ENCODE measurements at places on chromosomes 6 and 20.

DNA sequence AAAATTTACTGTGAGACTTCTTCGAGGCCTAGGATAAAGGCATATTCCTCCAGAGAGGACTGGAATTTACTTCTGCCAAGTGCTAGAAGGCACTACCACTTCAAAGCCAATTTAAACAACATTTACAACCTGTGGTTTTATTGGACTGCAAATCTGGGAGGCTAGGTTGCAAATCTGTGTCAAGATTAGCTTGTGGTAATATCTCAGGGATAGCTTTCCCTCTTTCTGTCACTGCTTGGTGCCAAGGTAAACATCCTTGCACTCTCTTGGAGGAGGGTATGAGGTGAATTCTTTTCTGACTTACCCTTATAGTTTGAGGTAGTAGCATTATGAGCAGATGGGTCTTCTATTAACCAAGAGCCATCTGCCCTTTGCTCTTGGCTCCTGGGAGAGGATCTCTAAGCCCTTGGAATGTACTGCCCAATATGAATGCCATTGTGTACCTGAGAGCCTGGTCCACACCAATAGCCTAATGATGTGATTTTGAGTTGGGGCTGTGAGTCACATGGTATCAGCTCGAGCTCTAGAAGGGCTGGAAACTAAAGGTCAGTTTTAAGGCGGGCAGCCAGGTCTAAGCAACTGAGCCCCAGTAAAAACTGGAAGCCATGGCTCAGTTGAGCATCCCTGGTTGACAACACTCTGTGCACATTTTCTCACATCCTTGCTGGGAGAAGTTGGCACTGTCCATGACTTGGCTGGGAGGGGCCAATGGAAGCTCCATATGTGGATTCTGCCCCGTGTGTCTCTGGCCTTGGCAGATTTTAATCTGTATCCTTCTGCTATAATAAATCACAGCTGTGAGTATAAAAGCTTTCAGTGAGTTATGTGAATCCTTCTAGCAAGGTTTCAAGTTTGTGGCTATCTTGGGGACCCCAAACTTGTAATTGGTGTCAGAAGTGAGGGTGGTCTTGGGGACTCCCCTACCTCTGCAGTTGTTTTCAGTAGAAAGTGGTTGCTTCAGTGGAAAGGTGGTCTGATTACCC, 188.1 kb downstream of the UBE3D start:
- H3K27me3 ChIP-seq = no peaks in the 10 kb centered on the region
- H3K4me1 ChIP-seq = no peaks in the 10 kb centered on the region
- no peak overlapping the region for H3K4me3 ChIP-seq
- no peaks in the 10 kb centered on the region for H3K36me3 ChIP-seq

- H3K4me3 ChIP-seq = no peak overlapping the region
- no peaks in the 10 kb centered on the region for H3K4me1 ChIP-seq
- no peak for DNase-seq
- H3K36me3 ChIP-seq = peaks cover 37% of the 10 kb centered on the region
- H3K27me3 ChIP-seq = no peaks in the 10 kb centered on the region
- no peak overlapping the region for H3K27ac ChIP-seq
These were observed 14.4 kb downstream of the GMPR start for GRCh38 chr6:16252686-16253299.

DNA sequence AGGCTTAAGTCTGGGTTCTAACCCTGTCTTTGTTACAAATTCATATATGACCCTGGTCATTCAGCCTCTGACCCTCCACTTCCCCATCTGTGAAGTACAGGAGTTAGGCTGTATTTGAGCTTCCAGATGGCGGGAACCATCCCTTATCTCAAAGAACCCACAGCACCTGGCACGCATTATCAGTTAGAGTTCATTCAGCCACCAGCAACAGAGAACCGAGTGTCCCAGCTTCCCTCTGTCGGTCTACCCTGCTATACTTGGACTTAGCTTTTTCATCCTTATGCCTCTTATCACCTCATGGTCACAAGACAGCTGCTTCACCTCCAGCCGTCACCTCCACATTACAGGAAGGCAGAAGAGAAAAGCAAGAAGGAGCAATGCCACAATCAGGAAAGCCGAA, 147.8 kb downstream of the EYA2 start:
- no peak for DNase-seq
- H3K27ac ChIP-seq = no peak overlapping the region
- no peak overlapping the region for H3K4me3 ChIP-seq
- no peaks in the 10 kb centered on the region for H3K4me1 ChIP-seq
- no peaks in the 10 kb centered on the region for H3K36me3 ChIP-seq

- no peak for DNase-seq
- H3K36me3 ChIP-seq = no peaks in the 10 kb centered on the region
- no peak overlapping the region for H3K4me3 ChIP-seq
- no peaks in the 10 kb centered on the region for H3K4me1 ChIP-seq
- H3K27ac ChIP-seq = no peak overlapping the region
These were observed 76.1 kb downstream of the HIVEP2 start for GRCh38 chr6:142868917-142869316.

DNA sequence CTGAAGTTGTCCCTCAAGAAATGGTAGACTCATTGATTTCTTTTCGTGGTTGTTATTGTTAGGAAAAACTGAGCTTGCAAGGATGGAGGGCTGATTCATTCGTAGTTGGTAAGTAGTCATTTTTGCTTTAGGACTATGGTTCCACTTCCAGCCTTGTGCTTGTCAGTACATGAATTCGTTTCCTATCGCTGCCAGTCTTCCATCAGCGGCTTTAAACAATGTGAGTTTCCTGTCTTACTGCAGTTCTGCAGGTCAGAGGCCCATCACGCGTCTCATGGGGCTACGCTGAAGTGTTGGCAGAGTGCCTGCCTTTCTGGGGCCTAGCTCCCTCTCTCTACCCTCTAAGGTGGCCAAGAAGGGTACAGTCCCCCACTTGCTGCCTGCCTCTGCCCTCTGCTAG, 11.4 kb upstream of the MDFI start:
- no peak overlapping the region for H3K4me3 ChIP-seq
- no peak for DNase-seq
- H3K36me3 ChIP-seq = no peaks in the 10 kb centered on the region
- H3K27me3 ChIP-seq = no peaks in the 10 kb centered on the region
- H3K4me1 ChIP-seq = no peaks in the 10 kb centered on the region

- H3K27me3 ChIP-seq = no peaks in the 10 kb centered on the region
- H3K4me1 ChIP-seq = no peaks in the 10 kb centered on the region
- H3K27ac ChIP-seq = no peak overlapping the region
- no peaks in the 10 kb centered on the region for H3K36me3 ChIP-seq
- DNase-seq = no peak
- H3K4me3 ChIP-seq = no peak overlapping the region
These were observed 252.7 kb downstream of the DHX35 start for GRCh38 chr20:39214828-39215227.

DNA sequence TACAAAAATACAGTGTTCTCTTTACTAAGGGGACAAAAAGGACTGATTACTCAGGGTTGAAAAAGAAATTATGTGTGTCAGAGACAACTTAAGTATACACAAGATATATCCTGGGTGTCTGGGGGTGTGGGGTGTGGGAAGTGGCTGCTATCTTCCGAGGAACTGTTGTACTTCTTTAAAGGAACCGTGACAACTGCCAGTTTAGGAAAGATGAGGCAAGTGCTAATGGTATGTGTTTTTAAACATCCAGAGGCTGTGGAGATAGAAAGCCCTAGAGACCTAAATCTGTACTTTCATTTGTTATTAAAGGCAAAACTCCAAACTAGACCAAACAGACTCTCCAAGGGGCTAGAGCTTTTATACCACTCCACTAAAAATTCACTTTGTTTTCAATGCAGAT, 95.6 kb downstream of the SNAP25 start:
- DNase-seq = no peak
- H3K27ac ChIP-seq = peak overlapping the region; percentile 62
- H3K4me3 ChIP-seq = no peak overlapping the region
- peaks cover 22% of the 10 kb centered on the region for H3K4me1 ChIP-seq
- no peaks in the 10 kb centered on the region for H3K36me3 ChIP-seq

DNA sequence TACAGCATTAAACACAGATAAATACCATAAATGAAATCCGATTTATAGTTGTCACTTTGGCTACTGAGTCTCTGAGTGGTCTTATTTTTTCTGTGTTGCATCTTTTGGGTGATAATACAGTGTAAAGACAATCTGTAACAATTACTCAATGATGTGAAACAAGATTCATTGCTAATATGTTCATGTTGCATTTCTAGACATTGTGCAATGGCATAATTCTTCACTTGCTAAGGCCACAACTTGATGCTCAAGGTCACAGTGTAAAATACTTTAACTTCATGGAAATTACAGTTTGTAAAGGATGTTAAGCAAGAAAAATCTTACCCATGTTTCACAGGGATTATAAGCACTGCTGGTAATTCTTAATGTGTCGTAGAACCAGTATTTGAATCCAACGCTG, 74.9 kb upstream of the SMLR1 start:
- H3K4me1 ChIP-seq = no peaks in the 10 kb centered on the region
- DNase-seq = no peak
- H3K36me3 ChIP-seq = no peaks in the 10 kb centered on the region
- no peak overlapping the region for H3K27ac ChIP-seq

DNA sequence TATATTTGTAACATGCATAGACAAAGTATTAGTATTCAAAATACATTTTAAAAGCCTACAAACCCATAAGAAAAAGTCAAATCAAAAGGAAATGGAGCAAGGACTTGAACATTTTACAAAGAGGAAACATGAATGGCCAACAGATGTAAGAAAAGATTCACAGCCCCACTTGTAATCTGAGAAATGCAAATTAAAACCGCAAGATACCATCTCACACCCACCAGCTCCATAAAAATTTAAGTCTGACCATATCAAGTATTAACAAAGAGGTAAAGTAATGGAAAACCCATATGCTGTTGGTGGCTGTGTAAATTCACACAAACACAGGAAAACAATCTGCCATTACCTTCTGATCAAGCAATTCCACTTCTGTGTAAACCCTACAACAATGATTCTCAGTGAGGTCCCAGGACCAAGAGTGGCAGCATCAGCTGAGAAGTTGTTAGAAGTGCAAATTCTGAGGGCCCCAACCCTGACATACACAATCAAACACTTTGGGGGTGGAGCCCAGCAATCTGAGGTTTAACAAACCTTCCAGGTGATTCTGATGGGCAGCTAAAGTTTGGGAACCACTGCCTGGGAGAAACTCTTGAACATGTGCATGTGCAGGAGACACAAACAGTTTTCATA, 30.9 kb downstream of the BCL2L1 start:
- peak overlapping the region; percentile 51 for H3K27ac ChIP-seq
- H3K4me1 ChIP-seq = peaks cover 41% of the 10 kb centered on the region
- H3K36me3 ChIP-seq = peaks cover 14% of the 10 kb centered on the region
- no peak overlapping the region for H3K4me3 ChIP-seq
- H3K27me3 ChIP-seq = no peaks in the 10 kb centered on the region

GRCh38 chr6:5813625-5814027, 193.1 kb downstream of the NRN1 start:
- no peaks in the 10 kb centered on the region for H3K27me3 ChIP-seq
- H3K36me3 ChIP-seq = no peaks in the 10 kb centered on the region
- H3K27ac ChIP-seq = no peak overlapping the region
- no peaks in the 10 kb centered on the region for H3K4me1 ChIP-seq
- no peak overlapping the region for H3K4me3 ChIP-seq

DNA sequence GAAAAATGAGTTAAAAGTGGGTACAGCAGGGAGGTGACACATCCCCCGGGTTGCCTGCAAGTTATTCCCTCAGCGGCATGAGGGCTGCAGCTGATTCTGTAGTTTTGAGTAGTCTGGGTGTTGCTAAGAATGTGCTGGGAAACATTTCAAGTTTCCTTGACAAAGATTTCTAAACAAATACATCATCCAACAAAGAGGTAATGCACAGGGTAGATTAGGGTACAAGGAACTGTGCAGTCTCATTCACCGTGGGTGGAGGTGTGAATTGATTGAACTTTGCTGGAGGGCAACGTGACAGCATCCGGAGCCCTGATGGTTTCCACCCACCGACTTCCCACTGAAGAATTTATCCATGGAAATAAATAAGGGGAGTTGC, 21.8 kb downstream of the CASS4 start:
- no peak for DNase-seq
- H3K27me3 ChIP-seq = no peaks in the 10 kb centered on the region
- H3K27ac ChIP-seq = no peak overlapping the region
- no peaks in the 10 kb centered on the region for H3K36me3 ChIP-seq

- no peak overlapping the region for H3K4me3 ChIP-seq
- no peak overlapping the region for H3K27ac ChIP-seq
These were observed 114.9 kb downstream of the GRM4 start for GRCh38 chr6:34030831-34031624.

DNA sequence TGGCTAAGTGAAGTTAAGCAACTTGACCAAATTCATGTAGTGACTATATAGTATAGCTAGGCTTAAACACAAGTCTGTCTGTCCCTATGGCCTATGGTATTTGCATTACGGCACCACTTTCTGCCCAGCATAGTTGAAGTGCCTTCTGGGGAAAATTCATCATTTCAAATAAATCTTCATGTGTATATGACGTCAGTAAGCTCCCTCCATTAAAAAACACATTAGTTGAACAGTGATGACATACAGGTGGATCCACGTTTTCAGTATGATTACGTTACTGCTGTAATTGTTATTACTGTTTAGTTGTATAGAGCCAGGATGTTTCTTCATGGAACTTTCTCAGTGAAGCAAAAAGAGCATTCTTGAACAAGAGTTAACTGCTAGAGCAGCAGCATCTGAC, 96.2 kb downstream of the TENT5A start:
- no peak overlapping the region for H3K4me3 ChIP-seq
- DNase-seq = no peak
- H3K27ac ChIP-seq = no peak overlapping the region
- H3K36me3 ChIP-seq = no peaks in the 10 kb centered on the region

DNA sequence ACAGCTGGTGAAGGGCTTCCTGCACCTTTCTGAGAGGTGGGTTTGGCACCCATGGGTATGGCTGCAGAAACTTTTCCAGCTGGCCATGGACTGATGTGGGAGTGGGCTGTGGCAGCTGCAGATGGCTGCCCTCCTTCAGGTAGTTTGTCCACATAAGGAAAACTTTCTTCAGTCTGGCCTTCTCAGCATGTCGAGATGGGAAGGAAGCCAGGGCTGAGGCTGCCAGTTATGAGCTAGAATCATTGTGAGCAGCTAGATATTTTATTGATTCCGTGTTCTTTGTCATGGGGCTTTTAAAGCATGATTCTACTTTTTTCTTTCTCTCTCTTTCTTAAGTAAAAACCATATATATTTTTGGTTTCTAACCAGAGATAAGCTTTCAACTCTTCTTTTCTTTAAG, 16.6 kb downstream of the NKX2-4 start:
- peaks cover 18% of the 10 kb centered on the region for H3K36me3 ChIP-seq
- H3K27ac ChIP-seq = no peak overlapping the region
- DNase-seq = no peak
- H3K4me3 ChIP-seq = no peak overlapping the region

- H3K4me3 ChIP-seq = peak overlapping the region; percentile 1
- peak overlapping the region; percentile 35 for H3K27ac ChIP-seq
- peaks cover 23% of the 10 kb centered on the region for H3K4me1 ChIP-seq
- H3K27me3 ChIP-seq = no peaks in the 10 kb centered on the region
- peak; percentile 84 for DNase-seq
These were observed 96.0 kb downstream of the CEBPB start for GRCh38 chr20:50286609-50287008.
